ENCODE measurements at places on chromosomes 1 and 21.

GRCh38 chr21:42113926-42114409, 42.9 kb downstream of the UMODL1 start:
- DNase-seq = no peak

- DNase-seq = no peak
These were observed 51.2 kb upstream of the ADAM30 start for GRCh38 chr1:119947468-119947867.

GRCh38 chr1:32967888-32968568, 3.4 kb upstream of the RNF19B start:
- DNase-seq = no peak

DNA sequence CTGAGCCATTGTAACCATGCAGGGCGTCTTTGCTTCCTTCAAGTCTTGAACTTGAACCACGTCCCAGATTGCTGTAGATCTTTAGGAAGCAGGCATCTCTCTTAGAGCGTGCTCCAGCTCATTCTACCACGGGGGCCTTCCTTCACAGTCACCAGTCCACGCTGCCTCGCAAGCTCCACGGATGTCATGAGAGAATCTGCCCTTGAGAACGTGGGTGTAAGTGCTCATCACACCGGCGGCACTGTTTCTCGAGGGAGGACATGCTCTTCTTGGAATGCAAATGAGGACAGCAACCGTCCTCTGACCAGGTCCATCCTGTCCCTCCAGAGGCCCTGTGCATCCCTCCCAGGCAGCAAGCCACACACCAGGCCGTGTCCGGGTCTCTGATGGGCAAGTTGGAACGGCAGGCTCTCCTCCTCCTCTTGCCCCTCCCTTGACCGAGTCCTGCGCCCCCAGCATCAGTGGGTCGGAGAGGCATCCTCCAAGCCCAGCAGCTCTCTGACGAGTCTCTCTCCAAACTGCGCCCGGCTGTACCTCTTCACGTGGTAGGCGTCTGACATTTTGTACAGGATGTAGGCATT, 103.1 kb downstream of the PGBD5 start:
- DNase-seq = no peak

DNA sequence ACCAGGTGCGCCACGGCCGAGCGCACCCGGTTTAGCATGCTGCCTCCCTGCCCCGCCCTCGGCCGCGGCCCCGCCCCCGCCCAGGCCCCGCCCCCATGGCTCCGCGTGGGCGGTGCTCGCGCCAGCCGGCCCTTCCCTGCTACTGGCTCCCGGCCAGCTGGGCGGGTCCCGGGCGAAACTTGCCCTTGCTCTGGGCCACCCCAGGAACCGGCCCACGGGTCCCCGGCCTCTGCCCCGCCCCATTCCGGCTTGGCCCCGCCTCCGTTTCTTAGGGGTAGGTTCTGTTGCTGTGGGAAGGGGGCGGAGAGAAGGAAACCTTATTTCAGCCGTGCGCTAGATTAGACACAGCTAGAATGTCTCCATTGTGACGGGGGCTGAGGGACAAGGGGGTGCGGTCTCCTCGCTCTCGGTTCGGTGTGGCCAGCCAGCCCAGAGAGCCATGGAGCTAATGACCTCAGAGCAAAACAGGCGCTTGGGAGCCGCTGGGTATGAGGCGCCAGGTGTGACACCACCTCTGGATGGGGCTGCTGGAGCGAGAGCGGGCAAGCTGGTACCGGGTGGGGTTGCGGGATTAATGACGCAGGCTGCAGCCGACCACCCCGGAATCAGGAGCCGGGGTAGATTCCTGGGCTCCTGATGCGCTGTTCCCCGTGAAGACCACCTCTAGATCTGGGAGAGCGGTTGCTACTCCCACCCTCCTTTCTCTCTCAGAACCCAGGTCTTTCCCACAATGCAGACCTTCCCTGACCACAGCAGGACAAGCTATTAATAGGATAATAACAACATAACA, at the start of gene PPM1J:
Gene PPM1J, minus strand, starts transcription at position 69 of the 790 bp plus-strand sequence. Its CDS starts 31 bp downstream, at position 38.
- peak; percentile 83 for DNase-seq

DNA sequence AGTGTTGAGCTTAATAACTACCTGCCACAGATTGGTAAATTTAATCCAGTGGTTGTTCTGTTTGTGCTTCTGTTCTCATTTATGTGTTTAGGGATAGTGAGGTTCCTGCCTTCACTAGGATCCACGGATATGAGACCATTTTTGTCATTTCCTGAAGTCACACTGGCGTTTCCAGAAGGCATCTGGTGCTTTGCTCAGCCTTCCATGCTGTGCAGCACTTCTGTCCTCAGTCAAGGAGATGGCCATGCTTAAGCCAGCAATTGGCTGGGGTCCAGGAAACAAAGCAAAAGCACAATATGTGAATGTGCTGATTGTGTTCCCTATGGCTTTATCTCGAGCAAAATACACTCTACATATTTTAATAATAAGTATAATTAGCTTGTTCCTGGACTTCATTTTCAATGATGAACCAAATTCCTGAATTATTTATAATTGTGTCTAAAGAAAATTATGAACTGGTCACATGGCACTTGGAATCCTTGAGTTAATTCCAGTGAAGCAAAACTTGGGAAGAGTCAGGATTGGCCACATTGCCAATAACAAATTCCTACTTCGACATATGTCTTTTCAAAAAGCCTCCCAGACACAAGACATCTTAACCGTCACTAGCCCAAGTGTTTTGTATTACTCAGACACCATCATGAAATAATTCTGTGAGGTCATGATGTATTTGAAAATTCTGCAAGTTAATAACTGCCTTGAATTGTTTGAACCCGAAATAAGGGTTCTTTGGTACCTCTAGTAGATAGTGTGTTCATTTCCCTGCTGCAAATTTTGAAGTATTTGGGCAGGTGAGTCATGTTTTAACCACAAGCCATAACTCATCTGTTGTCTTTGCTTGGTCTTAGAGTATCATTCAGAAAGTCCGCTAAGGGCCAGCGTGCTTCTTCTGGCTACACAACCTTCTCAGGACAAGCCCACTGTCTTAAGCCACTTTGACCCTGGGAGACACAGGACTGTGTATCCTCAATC, 412.4 kb downstream of the DISC1 start:
- DNase-seq = no peak

- peak; percentile 49 for DNase-seq
These were observed at the start of gene F3 for GRCh38 chr1:94541246-94542087. F3 (minus strand) TSS chr1:94541759; CDS start chr1:94541636, 123 bp downstream.

GRCh38 chr1:208829595-208829994, 585.4 kb upstream of the PLXNA2 start:
- no peak for DNase-seq

- DNase-seq = no peak
These were observed 1271.0 kb downstream of the BRINP3 start for GRCh38 chr1:189206617-189207016.

- DNase-seq = no peak
These were observed 7.7 kb upstream of the SYNJ1 start for GRCh38 chr21:32735524-32735923.

DNA sequence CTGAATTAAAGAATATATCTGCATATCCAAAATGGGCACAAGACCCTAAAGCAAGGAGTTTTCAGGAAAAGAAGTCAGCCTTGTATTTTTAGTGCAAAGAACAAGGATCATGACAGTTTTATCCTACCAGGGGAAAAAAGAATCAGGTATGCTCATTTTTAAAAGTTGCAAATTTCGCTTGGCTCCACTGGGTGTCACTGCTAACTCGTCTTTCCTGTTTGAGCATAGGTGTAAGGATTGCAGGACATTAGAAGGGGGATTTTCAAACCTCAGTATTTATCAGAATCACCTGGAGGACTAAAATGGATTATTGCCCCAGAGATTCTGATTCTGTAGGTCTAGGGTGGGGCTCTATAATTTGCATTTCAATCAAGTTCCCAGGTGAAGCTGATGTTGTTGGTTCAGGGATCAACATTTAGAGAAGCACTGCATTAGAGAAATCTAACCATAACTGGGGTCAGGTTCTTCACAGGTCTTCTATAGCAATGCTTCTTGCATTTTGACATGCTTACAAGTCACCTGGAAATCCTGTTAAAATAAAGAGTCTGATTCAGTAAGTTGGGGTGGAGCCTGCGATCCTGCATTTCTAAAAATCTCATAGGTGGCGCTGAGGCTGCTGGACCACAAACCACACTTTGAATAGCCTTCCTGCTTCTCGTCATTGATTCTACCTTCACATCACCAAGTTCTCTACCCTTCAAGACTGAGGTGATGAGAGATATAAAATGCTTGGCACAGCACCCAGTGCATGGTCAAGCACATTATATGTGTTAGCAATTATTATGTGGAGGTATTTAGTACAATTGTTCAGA, 39.6 kb downstream of the NUF2 start:
- DNase-seq = no peak

- no peak for DNase-seq
These were observed 338.1 kb downstream of the TGFB2 start for GRCh38 chr1:218683242-218683641.

- no peak for DNase-seq
These were observed 105.4 kb upstream of the FAM78B start for GRCh38 chr1:166272155-166272554.

DNA sequence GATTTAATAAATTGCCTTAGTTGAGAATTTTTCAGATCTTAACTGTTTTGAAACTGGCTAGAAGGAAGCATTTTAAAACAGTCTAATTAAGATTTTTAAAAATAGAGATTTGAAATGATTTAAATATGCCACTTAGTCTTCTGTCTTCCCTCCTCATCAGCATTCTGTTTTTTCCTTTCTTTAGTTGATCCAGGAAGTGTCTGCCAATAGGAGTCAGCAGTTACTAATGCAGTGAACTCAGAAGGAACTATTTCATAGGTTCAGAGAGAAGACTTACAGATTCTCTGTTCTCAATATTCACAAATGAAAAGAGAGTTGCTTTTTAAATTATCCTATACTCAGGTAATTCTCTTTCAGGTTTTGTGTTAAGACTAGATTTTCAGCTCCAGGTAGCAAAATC, 84.5 kb downstream of the RPS6KC1 start:
- DNase-seq = no peak

- DNase-seq = no peak
These were observed 53.5 kb upstream of the PRELP start for GRCh38 chr1:203422116-203422515.

- DNase-seq = no peak
These were observed 533.3 kb downstream of the PTBP2 start for GRCh38 chr1:97254731-97255463.

- no peak for DNase-seq
These were observed 30.8 kb downstream of the CAPZB start for GRCh38 chr1:19454265-19455146.

- no peak for DNase-seq
These were observed 607.0 kb downstream of the NPHP4 start for GRCh38 chr1:5385096-5385799.

DNA sequence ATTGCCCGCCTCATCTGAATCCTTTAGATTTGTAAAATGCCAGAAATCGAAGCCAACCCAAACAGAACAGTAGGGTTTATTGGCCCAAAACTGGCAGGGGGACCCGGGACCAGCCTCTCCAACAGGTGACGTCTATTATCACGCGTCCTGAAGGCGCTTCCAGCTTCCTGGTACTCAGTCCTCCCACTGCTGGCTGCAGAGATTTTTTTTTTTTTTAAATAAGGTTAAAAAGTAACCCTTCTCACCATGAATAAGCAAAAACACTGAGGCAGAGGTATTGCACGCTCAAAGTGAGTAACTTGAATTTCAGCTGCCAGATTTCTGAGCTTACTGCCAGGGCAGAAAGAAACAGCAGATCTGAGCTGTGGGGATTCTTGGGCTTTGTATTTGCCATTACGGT, 54.4 kb upstream of the GCLM start:
- no peak for DNase-seq

GRCh38 chr1:201361652-201362504, 15.6 kb downstream of the TNNT2 start:
- no peak for DNase-seq

DNA sequence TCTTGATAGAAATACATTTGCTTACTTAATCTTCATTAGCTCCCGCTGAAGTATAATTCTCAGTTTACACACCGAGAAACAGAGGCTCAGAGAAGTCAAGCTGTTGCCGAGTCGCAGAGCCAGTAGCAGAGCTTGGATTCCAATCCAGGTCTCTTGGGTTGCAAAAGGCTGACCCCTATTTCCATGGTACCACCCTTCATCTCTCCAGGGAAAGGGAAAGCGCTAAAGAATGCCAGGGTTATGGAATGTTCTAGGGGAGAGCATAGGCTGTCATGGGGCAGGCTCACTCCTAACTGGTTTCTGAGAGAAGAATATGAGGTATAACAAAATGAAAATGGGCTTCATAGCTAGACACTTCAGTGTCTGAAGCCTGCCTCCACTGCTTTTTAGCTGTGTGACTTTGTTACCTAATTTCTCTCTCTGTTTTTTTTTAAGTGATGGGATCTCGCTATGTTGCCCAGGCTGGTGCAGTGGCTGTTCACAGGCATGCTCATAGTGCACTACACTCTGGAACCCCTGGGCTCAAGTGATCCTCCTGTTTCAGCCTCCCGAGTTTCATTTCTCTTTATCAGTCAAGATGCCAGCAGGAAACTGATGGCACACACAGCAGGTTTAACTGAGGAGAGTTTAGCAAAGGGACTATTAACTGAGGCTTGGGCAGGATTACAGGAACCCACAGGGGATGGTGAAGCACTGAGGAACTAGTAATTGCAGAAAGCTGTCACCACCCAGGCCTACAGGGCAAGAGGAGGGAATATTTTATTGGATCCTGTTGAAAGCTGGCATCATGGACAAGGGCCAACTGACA, 25.5 kb upstream of the ATF3 start:
- no peak for DNase-seq

GRCh38 chr1:234564035-234565029, 45.6 kb downstream of the IRF2BP2 start:
- no peak for DNase-seq
